Amniotic epithelial cell (primary cell): ENCODE measurements at places on chromosomes 13 and 19.
A peak's percentile ranks its signal among the peaks of the same experiment; 100 is the strongest.

DNA sequence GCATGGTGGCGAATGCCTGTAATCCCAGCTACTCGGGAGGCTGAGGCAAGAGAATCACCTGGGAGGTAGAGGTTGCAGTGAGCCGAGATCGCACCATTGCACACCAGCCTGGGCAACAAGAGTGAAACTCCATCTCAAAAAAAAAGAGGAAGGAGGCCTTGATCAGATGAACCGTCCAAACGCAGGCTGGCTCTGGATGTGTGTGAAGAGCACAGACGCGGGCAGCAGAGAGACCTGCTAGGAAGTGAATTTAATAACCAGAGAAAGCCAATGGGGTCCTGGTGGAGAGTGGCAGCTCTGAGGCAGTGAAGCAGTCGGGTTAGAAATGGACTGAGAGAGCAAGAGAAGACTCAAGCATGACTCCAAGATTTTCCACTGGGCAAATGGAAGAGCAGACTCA lies 136.5 kb downstream of the RNF17 start:
- DNase-seq: no peak

- no peak for DNase-seq
Measured at GRCh38 chr13:49110913-49111170, 109.3 kb upstream of the MLNR start.

GRCh38 chr19:5718037-5718578 lies 1.8 kb downstream of the LONP1 start:
- peak; percentile 62 for DNase-seq

- peak; percentile 6 for DNase-seq
Measured at GRCh38 chr13:85512421-85512820, 286.8 kb downstream of the SLITRK6 start.
